ENCODE measurements at places on chromosomes 5 and 9. TPM values are rescaled to one million over a fixed set of nuclear protein-coding genes. Genes with fewer than 3 reads are reported as not detected.

Gene SLC22A4
- total RNA-seq, result 1.3 TPM

Gene THBS4
- total RNA-seq, result 3.5 TPM

Gene DDX4
- not detected for total RNA-seq

Gene IL9
- total RNA-seq, result not detected

Gene DAPK1
- total RNA-seq, result 34.5 TPM
